DMS153 (cell line): ENCODE measurements at places on chromosomes 1 and 21.

- no peak for DNase-seq
These were observed 25.0 kb downstream of the PRDX6 start for GRCh38 chr1:173502104-173502503.

DNA sequence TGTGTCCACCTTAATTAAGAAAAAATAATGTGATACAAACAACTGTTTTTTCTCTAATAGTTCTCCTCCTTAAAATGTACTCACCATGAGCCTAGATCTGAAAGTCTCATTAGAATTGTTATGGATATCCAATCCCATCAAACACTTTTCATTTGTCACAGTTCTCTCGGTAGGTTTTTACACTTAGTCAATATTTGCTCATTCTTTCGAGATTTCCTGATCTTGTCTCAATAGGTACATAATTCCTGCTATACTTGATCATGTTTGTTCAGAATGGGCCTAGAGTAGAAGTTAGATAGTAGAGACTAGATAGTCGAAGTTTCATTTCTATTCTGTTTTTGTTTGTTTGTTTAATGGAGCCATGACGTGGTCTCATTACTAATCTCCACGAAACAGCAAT, 2005.7 kb downstream of the NCAM2 start:
- no peak for DNase-seq

- peak; percentile 35 for DNase-seq
These were observed 3.0 kb upstream of the RGS2 start for GRCh38 chr1:192805832-192806323.

GRCh38 chr21:25988738-25989137, 181.8 kb downstream of the APP start:
- no peak for DNase-seq

GRCh38 chr1:152348447-152348846, 11.4 kb downstream of the FLG2 start:
- DNase-seq: no peak

- DNase-seq: no peak
These were observed 275.5 kb upstream of the CACYBP start for GRCh38 chr1:174724219-174724618.

GRCh38 chr1:168320800-168321450, 40.2 kb downstream of the TBX19 start:
- no peak for DNase-seq

DNA sequence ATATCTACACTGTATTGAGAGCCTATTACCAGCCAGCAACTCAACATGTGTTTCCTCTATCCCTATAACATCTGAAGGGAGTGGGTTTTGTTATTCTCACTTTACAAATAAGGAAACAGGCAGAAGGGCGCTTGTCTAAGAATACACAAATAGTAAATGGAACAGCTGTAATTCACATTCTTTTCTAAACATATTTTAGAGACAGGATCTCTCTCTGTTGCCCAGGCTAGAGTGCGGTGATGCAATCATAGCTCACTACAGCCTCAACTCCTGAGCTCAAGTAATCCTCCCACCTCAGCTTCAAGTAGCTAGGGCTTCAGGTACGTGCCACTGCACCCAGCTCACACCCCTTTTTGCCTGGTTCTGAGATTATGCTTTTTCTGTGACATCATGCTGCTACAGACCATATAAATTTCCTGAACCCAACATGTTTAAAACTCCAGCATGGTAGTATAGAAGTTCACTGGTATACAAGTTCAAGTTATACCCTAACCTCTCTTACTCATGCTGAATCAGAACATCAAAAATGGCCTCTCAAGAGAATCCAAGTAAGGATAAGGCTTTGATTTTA, 8.6 kb upstream of the TACSTD2 start:
- DNase-seq: no peak

DNA sequence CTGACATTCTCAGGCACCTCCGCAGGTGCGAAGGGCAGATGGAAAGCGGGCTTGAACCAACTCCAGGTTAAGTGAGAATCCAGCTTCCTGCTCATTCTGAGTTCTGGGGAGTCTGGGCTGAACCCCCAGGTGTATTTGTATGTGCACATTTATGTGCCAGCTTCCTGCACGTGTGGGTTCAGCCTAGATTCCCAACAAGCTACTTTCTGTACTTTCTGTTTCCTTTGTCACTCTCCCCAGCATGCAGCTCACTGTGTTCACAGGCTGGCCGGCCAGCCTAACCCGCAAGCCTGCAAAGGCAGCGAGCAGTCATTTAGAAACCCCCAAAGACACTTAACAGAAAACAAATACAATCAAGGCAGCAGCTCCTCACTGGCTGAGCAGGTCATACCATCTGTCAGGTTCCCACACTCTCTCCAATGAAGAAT, 1.3 kb upstream of the IL19 start:
- DNase-seq: no peak

DNA sequence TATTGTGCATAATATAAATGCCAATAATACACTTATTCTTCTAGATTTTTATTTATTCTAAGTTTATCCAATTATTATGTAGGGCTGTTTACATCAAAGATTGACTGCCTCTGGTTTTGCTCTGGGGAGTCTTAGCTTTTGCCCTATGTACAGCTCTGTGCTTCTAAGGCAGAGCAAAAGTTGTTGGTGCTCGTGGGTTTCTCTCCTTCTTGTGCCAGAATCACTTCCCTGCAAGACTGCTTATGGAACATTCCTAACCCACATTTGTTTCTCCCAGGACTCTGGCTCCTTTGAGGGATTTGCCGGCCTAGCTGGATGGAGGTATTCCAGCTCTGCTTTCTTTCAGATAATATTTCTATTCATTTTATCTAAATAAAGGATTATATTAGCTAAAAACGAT, 849.1 kb downstream of the USP25 start:
- no peak for DNase-seq

DNA sequence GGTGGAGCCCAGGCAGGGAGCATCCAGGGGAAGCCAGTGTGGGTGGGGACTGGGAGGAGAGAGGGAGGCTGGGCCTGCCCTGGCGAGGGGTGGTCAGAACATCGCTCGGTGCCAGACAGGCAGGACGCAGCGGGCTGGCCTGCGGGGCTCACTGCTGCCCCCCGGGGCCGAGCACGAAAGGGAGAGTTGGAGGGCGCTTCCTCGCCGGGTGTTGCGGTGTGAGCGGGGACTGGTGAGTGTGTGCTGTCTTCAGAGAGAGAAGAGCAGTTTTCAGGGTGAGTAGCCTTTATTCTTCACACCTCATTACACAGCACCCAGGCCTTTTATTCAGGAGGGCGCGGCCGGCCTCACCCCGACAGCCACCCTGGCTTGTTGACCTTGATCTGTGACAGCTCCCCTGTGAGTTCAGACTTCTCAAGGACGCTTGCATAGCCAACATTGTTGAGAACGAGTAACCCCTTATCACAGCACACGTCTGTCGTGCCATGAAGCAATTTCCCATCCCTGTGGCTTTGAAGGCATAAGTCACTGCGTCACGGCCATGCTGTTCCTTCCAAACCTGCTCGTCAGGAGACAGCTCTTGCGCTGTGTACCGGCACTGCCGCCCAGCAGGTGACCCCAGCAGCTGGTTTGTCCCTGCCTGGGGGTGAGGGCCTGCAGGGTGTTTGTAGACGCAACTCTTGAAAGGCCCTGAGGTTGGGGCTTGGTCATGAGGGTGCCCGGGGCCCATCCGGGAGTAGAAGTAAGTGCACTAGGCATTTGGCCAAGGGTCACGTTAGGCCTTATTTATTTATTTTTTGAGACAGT, 54.6 kb downstream of the PRKCZ start:
- DNase-seq: peak; percentile 78

- no peak for DNase-seq
These were observed 32.6 kb downstream of the ATP1B1 start for GRCh38 chr1:169138866-169139670.

DNA sequence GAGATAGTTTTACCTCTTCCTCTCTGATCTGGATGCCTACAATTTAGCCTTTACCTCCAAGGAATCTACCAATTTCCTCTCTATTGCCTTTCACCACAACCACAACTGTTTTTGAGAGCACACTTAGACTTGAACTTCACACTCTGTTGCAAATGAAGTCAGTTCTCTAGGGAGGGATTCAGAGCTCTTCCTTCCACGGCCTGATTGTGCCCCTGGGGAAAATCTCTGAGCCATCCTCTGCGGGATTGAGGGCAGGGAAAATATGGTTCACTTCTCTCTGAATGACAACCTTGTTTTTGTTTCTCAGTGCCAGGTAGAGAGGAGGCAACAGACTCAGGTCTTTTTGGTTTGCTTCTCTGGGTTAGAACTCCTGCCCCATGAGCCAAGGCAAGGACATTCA, 35.4 kb upstream of the BCL10 start:
- DNase-seq: no peak

GRCh38 chr1:174660476-174660875, 212.7 kb downstream of the GPR52 start:
- DNase-seq: no peak

DNA sequence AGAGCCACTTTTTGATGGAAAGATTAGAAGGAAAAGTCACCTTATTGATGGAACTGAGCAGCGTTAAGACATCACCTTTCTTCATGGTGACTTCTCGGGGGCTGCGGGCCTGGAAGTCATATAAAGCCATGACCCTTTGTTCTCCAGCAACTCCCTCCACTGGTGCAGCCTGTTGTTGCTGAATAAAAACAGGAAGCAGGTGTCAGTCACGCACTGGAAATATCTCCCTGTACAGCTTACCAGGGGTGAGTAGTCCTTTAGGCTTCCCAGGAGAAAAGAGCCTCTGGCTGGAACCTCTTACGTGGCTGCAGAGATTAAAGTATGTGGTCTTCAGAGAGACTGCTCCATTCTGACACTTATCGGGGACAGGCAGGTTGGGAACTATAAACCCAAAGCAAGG, 31.9 kb downstream of the SPTA1 start:
- peak; percentile 92 for DNase-seq

GRCh38 chr21:42777757-42778344, 101.5 kb downstream of the WDR4 start:
- no peak for DNase-seq

DNA sequence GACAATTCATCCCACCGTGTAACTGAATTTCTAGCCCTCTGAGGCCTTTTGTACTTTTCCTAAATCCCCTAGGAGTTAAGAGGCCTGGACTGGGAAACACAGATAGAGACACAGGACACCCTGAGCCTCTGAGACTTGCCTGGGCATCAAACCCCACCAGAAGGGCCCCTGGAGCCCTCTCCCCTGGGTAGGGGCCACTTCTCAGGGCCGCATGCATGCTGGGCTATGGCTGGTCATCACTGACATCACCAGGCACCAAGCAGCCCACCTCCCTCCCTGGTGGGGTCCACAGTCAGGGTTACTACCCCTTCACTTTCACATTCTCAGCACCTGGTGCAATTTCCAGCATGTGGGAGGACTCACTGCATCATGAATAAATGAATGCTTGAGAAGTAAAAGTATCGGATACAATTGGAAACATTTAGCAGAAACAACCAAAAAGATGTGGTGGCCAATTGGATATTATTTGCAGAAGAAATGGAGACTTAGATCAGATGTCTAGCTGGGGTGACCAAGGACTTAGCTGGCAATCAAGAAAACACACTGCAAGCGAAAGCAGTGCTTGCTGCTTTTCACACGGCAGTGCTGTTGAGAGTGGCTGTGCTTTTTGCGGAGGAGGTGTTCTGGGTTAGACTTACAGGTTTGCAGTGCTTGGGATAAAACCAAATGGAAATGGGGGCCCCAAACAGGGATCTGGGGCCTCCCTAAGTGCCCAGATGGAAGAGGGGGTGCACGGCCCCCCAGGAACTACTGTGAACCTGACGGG, 950 bp upstream of the KRTAP10-7 start:
- no peak for DNase-seq

GRCh38 chr1:225480825-225481434, 53.1 kb upstream of the LBR start:
- peak; percentile 98 for DNase-seq

- no peak for DNase-seq
These were observed 8.9 kb downstream of the GABRD start for GRCh38 chr1:2027961-2028583.
